ENCODE measurements at places on chromosomes 6 and 20. TPM values are rescaled to one million over a fixed set of nuclear protein-coding genes. Genes with fewer than 3 reads are reported as not detected.

Gene LY6G6C
- not detected for total RNA-seq

Gene SPEF1
- 0.25 TPM for total RNA-seq

Gene FOXA2
- total RNA-seq = 1.00 TPM

Gene SLC22A1
- 0.77 TPM for total RNA-seq

Gene KCNK17
- total RNA-seq = not detected

Gene DACT2
- total RNA-seq = not detected

Gene CD93
- total RNA-seq = 1.00 TPM

Gene TMEM170B
- total RNA-seq = 4.4 TPM

Gene PLA2G7
- total RNA-seq = not detected

Gene TJAP1
- total RNA-seq = 10.1 TPM

Gene GNAS-AS1
- 0.87 TPM for total RNA-seq

Gene KIAA1755
- 0.66 TPM for total RNA-seq

Gene JPH2
- total RNA-seq = 3.0 TPM

Gene GLP1R
- not detected for total RNA-seq

Gene GJA1
- total RNA-seq = 355 TPM

Gene BPI
- not detected for total RNA-seq

Gene SIM1
- not detected for total RNA-seq

Gene EYA4
- total RNA-seq = 14.5 TPM

Gene STXBP5
- total RNA-seq = 110 TPM

Gene SLC22A7
- not detected for total RNA-seq

Gene PRL
- total RNA-seq = not detected

Gene C20orf144
- total RNA-seq = 0.11 TPM

Gene OR12D3
- not detected for total RNA-seq
